Caudate nucleus (tissue), 63 donors: ENCODE measurements at places on chromosomes 16 and 17.

DNA sequence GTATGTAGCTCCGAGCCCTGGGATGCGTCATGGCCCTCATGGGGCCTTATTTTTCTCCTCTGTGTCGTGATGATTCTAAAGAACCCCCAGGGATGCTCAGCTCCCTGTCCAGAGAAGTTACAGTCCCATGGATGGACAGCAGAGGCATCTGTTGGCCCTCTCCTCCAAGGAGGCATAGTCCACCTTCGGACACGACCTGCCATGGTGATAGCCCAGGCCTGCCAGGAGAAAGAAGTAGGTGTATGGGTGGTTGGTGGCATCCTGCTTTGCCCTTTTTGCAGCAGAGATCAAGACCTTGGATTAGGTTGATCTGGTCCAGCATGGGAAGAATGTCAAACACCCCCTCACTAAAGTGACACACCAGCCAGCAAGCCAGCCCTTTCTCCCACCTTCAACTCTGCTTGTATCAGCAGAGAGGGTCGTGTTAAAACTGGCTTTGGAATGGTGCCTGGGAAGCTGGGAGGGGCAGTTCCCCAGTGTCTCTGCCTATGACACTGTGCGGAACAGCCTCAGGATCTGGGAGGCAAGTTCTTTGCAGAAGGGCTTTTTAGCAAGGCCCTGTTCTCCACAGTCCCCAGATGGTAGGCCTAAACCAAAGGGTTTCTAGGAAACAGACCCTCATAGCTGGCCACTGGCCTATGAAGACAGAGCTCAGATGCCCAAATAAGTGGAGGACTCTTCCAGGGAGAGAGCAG, 259.9 kb upstream of the RPL38 start:
- no peak for DNase-seq

DNA sequence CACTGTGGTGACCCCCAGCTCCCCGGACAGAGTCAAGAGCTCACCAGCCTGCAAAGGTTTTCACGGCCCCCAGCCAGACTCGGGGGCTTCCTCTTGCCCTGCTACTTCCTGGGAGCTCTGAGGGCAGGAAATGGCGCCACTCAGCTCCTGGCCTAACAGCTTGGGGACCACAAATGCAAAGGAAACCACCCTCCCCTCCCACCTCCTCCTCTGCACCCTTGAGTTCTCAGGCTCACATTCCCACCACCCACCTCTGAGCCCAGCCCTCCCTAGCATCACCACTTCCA, 375 bp upstream of the SPN start:
- no peak for DNase-seq

DNA sequence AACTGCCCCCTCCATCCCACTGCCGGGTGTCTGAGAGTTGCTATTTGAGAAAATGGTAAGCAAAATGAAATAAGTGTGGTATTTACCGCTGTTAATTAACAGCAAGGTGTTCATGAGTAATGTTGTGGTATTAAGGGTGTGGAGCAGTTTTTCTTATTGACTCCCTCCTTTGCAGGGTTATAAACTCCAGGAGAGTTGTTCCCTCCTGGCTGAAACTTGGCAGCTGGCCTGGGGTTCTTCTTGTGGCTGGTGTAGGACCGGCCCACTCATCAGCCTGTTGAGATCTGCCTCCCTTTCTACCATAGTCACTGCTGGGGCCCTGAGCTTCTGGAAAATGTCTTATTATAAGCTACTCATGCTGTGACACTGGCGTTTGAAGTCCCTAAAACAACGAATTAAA, 128.6 kb downstream of the SOX9 start:
- DNase-seq: no peak

- no peak for DNase-seq
Observed at GRCh38 chr16:67199011-67199807, at the start of gene ELMO3. TSS of gene ELMO3 (plus strand) at chr16:67199131. CDS start at chr16:67199327, 196 bp downstream.

DNA sequence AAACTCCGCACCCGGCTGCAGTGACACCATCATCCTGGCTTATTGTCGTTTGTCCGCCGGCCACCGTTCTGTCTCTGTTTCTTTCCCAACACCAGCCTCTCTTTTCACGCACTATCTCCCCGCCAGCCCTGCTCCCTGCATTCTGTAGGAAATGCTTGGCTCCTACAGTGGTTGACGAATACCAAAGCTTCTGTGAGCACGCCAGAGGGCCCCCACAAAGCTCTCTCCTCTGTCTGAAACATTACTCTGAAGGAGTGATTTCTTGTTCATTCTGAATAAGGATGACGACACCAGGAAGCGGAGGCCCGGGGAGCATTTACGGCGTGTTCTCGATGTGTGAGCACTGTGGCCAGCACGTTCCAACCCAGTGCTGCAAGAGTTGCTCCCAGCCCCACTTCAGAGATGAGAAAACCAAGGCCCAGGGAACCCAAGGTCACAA, 58.8 kb downstream of the ADCY9 start:
- DNase-seq: no peak

GRCh38 chr16:9665851-9666271, 516.4 kb downstream of the GRIN2A start:
- DNase-seq: no peak

GRCh38 chr16:69424935-69425784, 741 bp downstream of the CYB5B start:
- DNase-seq: no peak

GRCh38 chr17:2207815-2208515, 95.6 kb downstream of the SMG6 start:
- DNase-seq: no peak

DNA sequence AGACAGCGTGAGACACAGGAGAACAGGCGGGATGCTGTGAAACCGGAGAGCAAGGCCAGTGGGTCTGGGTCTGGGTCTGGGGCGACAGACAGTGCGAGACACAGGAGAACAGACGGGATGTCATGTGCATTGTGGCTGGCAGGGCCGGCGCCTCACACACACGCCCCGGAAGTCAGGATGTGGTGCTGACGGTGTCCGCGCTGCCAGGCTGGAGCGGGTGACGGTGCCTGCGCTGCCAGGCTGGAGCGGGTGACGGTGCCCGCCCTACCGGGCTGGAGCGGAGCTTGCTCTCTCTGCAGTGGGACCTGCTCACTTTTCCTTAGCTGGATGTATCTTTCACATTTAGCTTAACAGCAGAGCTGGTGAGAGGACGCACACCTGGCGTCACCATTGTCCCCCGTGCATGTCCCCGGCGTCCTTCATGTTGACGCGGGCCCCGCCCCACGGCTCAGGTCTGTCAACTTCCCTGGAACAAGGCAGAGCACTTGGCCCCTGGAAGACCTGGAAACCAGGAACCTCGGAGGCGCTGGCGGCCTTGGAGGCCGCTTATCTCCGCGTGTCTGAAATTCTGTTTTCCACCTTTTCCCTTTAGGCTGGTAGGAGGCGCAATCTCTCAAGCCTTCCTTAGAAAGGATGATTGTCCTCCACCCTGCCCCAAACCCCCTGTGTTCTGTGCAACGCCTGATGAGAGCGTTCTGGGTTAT, 43.0 kb upstream of the ZNF750 start:
- DNase-seq: no peak

DNA sequence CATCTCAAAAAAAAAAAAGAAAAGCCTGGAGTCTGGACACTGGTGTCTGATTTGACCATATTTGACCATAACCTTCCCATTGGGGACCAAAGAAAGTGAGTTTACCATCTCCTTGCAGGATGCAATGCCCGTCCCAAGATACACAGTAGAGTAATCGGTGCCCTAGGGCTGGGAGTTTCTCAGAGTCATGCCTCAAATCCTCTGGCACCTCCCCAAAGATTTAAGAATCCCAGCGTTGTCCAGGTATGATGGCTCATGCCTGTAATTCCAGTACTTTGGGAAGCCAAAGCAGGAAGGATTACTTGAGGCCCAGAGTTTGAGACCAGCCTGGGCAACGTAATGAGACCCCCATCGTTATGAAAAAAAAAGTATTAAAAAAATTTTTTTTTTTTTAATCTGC, 5.0 kb downstream of the PITPNM3 start:
- no peak for DNase-seq

DNA sequence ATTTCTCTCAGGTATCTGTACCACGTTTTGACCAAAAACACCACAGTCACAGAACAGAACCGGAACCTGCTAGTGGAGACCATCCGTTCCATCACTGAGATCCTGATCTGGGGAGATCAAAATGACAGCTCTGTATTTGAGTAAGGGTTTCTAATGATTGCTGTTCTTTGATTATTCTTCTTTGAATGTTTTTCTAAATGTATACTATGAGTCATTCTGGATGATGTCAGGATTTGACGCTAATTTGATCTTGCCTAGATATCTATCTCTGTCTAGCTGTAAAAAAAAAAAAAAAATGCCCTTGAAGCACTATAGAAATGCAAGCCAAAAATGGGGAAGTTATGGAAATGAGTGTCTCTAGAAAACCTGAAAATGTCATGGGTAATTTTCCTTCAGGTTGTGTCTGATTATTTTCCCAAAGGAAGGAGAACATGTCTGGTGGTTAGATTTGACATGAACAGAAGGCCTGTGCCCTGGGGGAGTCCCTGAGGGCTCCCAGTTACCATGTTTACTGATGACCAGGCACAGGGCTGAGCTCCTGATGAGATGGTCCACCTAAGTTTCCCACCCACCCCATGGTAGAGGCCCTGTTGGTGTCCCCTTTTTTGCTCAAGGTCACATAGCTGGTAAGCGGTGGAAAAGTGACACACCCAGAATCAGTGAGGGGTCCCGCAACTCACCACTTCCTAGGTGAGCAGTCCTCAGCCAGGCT, 13.6 kb downstream of the CLEC16A start:
- DNase-seq: no peak

DNA sequence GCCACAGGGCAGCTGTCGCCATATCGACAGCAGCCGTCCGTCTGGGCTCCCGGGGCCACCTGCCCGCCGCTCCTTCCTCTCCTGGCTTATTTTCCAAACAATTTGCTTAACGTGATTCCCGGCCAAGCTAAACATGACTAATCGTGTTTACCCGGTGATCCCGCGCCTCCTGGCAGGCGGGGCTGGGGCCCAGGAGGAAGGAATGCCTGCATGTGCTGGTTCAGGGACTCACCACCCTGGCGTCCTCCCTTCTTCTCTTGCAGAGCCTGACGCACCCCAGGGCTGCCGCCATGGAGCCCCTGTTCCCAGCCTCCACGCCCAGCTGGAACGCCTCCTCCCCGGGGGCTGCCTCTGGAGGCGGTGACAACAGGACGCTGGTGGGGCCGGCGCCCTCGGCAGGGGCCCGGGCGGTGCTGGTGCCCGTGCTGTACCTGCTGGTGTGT, 6.1 kb downstream of the SSTR5 start:
- no peak for DNase-seq

DNA sequence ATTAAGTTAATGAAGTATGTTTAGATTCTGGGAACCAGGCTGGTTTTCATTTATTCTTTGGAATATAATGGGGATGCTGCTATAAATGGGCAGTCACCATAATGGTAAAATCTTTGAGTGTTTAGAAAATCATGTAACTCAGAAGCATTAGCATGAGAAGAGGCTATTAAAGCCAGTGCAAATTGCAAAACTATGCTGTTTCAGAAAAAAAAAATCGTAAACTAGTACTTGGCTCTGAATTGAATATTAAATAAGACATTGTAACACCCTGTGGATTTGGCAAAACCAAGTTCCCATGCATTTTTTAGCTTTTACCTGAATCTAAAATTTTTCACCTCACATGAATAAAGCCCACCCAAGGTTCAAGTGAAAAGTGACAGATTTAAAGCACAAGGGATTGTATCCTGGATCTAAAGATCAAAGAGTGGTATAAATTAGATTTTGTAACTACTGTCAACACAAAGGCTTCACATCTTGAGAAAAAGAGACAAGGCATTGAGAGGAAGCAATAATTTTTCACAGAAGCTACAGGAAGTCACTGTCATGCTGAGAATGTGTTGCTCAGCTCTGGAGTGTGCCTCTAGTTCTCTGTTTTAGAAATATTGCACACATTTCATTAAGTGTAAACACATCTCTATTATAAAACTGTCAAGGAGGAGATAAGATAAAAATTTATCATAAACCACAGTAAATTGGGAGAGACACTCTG, 142.2 kb downstream of the ABCA8 start:
- no peak for DNase-seq

DNA sequence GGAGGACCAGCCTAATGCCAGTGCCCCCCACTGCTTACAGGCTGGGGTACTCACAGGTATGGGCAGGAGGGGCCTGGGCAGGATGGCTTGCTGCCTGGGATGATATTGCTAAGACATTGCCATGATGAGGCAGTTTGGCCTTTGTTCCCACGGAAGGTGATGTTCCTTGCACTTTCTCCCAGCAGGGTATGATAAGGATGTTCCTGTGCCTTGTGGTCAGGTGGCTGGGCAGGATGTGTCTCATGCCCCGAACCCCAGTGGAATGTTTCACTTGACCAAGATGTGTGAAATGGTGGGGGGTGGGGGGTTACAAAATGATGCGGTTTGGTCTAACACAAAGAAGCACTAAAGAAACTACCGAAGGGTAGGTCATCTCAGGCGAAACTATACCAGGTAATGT, 337.8 kb upstream of the ZFHX3 start:
- DNase-seq: no peak
